ENCODE measurements at places on chromosomes 1 and 21. TPM values are rescaled to one million over a fixed set of nuclear protein-coding genes. Genes with fewer than 3 reads are reported as not detected.

Gene CD5L
- total RNA-seq: not detected

DNA sequence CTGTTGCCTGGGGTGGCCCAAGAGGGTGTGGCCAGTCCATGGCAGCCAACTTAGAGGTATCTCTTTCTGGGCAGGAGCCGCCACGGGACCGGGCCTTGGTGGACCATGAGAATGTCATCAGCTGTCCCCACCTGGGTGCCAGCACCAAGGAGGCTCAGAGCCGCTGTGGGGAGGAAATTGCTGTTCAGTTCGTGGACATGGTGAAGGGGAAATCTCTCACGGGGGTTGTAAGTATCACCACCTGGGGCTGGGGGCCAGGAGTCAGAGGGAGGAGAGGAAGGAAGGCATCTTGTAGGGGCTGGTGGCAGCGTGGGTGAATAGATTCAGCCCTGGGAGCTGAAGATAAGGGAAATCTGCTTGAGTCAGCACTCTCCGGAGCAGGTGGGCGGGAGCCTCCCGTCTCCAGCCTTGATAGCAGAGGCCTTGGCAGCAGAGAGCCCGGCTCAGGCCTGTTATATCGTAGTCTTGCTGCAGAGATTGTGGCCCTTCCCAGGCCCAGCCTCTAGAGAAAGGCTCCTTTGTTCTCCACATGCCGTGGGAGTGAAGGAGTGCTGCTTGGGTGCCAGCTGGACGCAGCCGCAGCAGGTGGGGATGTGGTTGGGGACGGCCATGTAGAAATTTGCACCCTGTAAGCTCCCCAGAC is 25.4 kb downstream of the PHGDH start:
- H3K4me1 ChIP-seq: no peaks in the 10 kb centered on the region
- peaks cover 32% of the 10 kb centered on the region for H3K36me3 ChIP-seq
- H3K27me3 ChIP-seq: no peaks in the 10 kb centered on the region
- no peak overlapping the region for H3K27ac ChIP-seq
- DNase-seq: no peak

- no peak overlapping the region for H3K4me3 ChIP-seq
- peaks cover 12% of the 10 kb centered on the region for H3K27me3 ChIP-seq
- H3K27ac ChIP-seq: no peak overlapping the region
- no peak for DNase-seq
- H3K4me1 ChIP-seq: no peaks in the 10 kb centered on the region
These were observed 227.5 kb downstream of the HMCN1 start for GRCh38 chr1:185961664-185962063.

Gene SUMO3
- 94.7 TPM for total RNA-seq

All from activated naive CD4-positive, alpha-beta T cell treated with anti-CD3 and anti-CD28 coated beads for 36 hours (primary cell).